ENCODE measurements at places on chromosomes 7 and 10. TPM values are rescaled to one million over a fixed set of nuclear protein-coding genes. Genes with fewer than 3 reads are reported as not detected.

- DNase-seq, result no peak
- no peaks in the 10 kb centered on the region for H3K27me3 ChIP-seq
- H3K27ac ChIP-seq, result no peak overlapping the region
- H3K4me1 ChIP-seq, result no peaks in the 10 kb centered on the region
- H3K4me3 ChIP-seq, result peak overlapping the region; percentile 9
Observed at GRCh38 chr7:6691609-6692106, 15.1 kb downstream of the ZNF12 start.

Gene SLC18A2
- 0.76 TPM for total RNA-seq

- H3K36me3 ChIP-seq, result no peaks in the 10 kb centered on the region
- peaks cover 4% of the 10 kb centered on the region for H3K4me1 ChIP-seq
- peak overlapping the region; percentile 59 for H3K27ac ChIP-seq
- no peak for DNase-seq
- H3K4me3 ChIP-seq, result no peak overlapping the region
- no peaks in the 10 kb centered on the region for H3K27me3 ChIP-seq
Observed at GRCh38 chr10:24561453-24561852, 162.2 kb downstream of the ARHGAP21 start.

- no peak for DNase-seq
- no peak overlapping the region for H3K27ac ChIP-seq
- H3K36me3 ChIP-seq, result no peaks in the 10 kb centered on the region
- no peak overlapping the region for H3K4me3 ChIP-seq
- no peaks in the 10 kb centered on the region for H3K4me1 ChIP-seq
Observed at GRCh38 chr10:33697016-33697415, 362.5 kb upstream of the NRP1 start.

GRCh38 chr7:77475181-77475580 is 59.0 kb upstream of the GSAP start:
- H3K4me1 ChIP-seq, result peaks cover 5% of the 10 kb centered on the region
- H3K27ac ChIP-seq, result no peak overlapping the region
- no peaks in the 10 kb centered on the region for H3K36me3 ChIP-seq
- no peaks in the 10 kb centered on the region for H3K27me3 ChIP-seq
- no peak for DNase-seq

Gene PITX3
- total RNA-seq, result not detected

GRCh38 chr7:130736298-130736900 is 2.4 kb upstream of the KLF14 start:
- H3K4me1 ChIP-seq, result no peaks in the 10 kb centered on the region
- DNase-seq, result no peak
- H3K27me3 ChIP-seq, result peaks cover 87% of the 10 kb centered on the region

DNA sequence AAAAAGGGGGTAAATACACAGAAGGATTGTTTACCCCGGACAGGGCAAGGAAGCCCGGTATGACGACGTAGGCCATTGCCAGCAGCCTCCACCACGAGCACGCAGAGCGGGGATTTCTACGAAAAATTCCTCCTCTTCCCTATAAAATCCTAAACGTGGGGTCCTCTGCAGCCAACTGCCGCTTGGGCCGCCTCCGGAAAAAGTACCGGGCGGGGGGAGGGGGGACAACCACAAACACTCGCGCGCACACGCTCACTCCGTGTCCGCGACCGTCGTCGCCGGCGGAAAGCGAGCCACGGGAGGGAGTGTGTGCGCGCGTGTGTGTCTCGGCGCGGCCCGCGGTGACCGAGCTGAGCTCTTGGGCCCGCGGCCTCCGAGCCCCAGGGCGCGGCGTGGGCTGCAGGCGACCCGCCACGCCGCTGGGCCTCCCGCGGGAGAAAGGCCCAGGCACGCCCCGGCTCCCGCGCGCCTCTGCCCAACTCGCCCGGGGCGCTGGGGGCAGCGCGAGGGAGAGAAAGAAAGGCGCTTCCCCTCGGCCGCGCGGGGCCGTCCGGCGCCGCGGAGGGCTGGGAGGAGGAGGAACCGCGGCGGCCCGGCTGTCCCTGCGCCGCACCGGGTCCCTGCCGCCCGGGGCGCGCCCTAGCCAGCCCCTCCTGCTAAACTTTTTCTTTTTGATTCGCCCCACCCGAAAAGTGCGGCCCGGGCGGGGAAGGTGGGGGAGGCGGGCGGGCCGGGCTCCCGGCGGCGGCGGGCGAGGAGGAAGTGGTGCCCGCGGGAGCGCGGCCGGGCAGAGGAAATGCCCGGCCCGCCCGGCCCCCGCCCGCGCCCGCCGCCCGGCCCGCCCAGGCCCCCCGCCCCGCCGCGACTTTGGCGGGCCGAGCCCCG is 1.5 kb downstream of the CTBP2 start:
- peaks cover 56% of the 10 kb centered on the region for H3K4me1 ChIP-seq
- peak; percentile 65 for DNase-seq
- no peaks in the 10 kb centered on the region for H3K27me3 ChIP-seq

GRCh38 chr7:24751484-24751883 is 5.8 kb downstream of the GSDME start:
- H3K36me3 ChIP-seq, result no peaks in the 10 kb centered on the region
- no peak overlapping the region for H3K27ac ChIP-seq
- H3K4me3 ChIP-seq, result no peak overlapping the region

DNA sequence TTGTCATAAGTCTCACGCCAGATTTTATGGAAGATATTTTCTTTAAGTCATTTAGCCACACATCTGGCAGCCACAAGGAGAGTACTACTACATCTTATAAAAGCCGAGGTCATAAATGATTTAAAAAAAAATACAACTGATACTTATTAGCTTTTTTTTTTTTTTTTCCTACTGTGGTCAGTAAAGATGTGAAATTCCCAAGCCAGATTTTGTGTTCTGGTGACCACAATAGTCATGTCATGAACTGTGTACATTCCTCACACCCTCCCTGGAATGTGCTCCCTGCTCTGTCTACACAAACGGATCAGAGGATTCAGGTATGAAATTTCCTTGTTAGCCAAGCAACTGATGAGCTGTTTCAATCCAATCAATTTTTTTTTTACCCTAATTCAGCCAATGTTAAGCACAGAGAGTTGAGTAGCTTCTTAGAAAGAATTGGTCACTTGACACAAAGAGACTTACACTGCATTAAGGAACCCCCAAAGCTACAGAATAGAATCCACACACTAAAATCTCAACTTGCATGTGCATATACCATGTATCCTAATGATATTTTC is 54.7 kb downstream of the CHRM2 start:
- no peaks in the 10 kb centered on the region for H3K36me3 ChIP-seq
- H3K4me3 ChIP-seq, result no peak overlapping the region
- no peaks in the 10 kb centered on the region for H3K27me3 ChIP-seq
- DNase-seq, result no peak
- H3K4me1 ChIP-seq, result no peaks in the 10 kb centered on the region

DNA sequence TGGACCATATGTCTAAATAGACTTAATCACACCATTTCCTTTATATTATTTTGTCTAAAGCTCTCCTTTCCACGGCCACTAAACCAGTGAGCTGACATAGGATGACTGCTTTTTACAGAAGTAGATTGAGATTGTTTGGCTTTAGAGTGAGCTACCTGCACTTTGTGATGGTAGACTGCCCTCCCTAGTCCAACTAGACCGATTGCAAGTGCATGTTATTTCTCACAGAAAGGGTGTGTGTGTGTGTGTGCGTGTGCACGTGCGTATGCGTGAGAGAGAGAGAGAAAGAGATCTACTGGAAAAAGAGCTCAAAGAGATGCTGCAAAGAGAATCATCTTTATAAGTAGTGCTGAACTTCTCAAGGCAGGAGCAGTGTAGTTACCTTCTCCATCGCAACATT is 60.7 kb downstream of the VCL start:
- peak overlapping the region; percentile 35 for H3K27ac ChIP-seq
- no peaks in the 10 kb centered on the region for H3K36me3 ChIP-seq
- peaks cover 17% of the 10 kb centered on the region for H3K4me1 ChIP-seq
- H3K4me3 ChIP-seq, result no peak overlapping the region
- DNase-seq, result peak; percentile 59

- no peaks in the 10 kb centered on the region for H3K4me1 ChIP-seq
- H3K36me3 ChIP-seq, result no peaks in the 10 kb centered on the region
- H3K27ac ChIP-seq, result no peak overlapping the region
- DNase-seq, result no peak
Observed at GRCh38 chr10:94112321-94112720, 118.6 kb downstream of the PLCE1 start.

- H3K4me1 ChIP-seq, result peaks cover 38% of the 10 kb centered on the region
- H3K27me3 ChIP-seq, result no peaks in the 10 kb centered on the region
- DNase-seq, result peak; percentile 90
- no peaks in the 10 kb centered on the region for H3K36me3 ChIP-seq
Observed at GRCh38 chr10:71766717-71767419, 6.5 kb downstream of the VSIR start.

All from hepatocyte (in vitro differentiated cells).